CD4-positive, alpha-beta T cell treated with Interleukin-1 beta for 1 hour (primary cell): ENCODE measurements at places on chromosomes 13 and 19.

- DNase-seq = no peak
Measured at GRCh38 chr19:31149441-31149941, 199.7 kb downstream of the TSHZ3 start.

DNA sequence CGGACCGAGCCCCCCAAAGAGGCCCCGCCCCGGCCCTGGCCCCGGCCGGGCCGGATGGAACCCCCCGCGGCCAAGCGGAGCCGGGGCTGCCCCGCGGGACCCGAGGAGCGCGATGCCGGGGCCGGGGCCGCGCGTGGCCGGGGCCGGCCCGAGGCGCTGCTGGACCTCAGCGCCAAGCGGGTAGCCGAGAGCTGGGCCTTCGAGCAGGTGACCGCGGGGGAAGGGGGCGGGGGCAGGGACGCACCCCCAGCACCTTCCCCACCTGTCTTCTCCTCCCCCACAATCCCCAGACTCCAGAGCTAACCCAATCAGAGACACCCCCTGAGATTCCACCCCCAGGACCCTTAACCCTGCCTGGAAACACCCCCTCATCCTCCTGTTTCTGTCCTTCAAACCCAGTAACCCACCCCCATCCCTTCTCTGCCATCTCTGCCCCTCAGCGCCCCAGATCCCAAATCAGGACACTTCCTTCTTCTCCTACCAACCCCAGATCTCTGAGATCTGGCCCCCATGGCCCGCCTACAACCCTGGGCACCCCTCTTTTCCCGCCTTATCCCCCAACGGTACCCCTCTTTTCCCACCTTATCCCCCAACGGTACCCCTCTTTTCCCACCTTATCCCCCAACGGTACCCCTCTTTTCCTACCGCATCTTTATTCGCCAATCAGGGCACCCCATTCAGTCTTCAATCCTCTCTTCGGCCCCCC lies 505 bp downstream of the ZSWIM4 start:
- DNase-seq = peak; percentile 15

GRCh38 chr13:112974671-112975070 lies 5.7 kb downstream of the MCF2L start:
- no peak for DNase-seq

DNA sequence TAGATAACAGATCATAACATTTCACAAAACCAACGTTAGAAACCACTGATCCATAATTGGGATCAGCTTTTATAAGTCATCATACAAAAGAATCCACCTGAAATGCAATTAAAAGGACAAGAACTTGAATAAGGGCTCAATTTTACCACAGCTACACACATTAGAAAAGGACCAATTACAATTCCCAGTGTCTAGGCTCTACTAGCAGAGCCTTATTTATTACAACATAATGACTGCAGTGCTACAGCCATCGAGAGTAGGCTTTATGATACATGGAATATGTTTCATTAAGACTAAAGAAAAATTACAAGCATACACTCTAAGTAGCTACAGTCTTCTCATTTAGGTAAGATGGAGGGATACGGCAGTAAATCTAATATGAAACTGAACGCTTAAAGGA lies 2.9 kb downstream of the RBM26 start:
- DNase-seq = no peak

DNA sequence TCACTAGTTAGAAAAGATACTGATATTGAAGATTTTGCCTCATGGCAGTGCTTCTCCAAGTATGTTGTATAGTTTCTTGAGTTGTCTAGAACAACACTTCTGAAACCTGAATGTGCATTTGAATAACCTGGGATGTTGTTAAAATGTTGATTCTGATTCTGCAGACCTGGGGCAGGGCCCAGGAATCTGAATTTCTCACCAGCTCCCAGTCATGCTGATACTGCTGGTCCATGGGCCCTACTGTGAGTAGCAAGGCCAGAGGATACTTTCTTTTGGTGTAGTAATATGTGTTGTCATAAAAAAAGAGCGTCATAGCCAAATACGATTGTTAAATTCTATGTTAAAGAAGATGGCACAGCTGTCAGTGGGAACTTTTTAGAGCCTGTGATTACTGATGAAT lies 41.6 kb upstream of the C1QTNF9 start:
- no peak for DNase-seq

DNA sequence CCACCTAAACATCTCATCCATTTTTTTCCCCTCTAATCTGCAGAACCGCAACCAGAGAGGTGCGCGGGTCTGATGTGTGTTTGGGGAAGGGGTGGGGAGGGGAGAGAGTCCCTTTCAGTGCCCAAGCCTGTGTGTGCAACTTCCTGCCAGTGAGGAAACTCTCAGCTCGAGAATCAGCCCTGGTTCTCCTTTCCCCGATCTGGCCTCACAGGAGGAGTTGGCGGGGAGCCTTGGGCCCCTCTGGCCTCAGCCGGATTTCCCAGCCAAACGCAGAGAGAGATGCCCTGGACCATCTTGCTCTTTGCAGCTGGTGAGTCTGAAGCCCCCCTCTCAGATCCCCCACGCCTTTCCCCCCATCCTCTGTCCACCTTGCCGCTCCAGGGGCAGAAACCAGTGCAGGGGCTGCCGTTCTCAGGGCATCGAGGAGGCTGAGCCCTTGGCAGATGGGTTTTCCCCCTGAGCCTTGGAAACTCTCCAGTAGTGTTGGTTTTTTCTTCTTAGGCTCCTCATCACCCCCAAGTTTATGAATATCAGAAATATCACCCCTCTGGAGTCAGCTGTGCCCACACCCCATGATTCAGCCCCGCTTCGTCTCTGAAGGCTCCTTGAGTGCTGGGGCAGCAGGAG lies at the start of gene C19orf38:
Gene C19orf38 (plus strand): TSS at position 186 of the 627 bp plus-strand sequence. CDS start 94 bp downstream, at position 280.
- DNase-seq = no peak

DNA sequence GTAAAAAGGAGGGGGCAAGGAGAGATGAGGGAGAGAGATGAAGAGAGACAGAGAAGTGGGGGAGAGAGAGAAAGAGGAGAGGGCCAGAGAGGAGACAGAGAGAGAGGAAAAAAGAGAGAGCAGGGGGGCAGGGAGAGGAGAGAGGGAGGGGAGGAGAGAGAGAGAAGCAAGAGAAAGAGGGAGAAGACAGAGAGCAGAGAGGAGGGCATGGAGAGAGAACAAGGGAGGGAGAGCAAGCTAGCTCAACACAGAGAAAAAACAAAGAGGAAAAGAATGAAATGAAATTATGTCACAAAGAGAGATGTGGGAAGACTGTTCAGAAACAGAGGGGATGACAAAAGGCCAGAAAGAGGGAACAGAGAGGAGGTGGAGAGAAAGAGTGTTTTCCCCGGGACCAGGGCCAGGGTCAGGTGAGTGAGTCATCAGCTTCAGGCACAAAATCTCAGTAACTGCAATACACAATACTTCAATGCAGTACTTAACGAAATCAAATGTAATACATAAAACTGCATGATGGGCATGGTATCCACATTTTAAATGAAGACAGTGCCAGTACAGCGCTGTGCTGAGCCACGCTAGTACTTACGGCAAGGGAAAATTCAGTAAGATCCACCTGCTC lies 4.8 kb downstream of the KLK7 start:
- DNase-seq = no peak

- no peak for DNase-seq
Measured at GRCh38 chr13:27636589-27637288, 15.0 kb downstream of the POLR1D start.

GRCh38 chr19:38718747-38719543 lies 25.3 kb downstream of the CAPN12 start:
- DNase-seq = no peak

DNA sequence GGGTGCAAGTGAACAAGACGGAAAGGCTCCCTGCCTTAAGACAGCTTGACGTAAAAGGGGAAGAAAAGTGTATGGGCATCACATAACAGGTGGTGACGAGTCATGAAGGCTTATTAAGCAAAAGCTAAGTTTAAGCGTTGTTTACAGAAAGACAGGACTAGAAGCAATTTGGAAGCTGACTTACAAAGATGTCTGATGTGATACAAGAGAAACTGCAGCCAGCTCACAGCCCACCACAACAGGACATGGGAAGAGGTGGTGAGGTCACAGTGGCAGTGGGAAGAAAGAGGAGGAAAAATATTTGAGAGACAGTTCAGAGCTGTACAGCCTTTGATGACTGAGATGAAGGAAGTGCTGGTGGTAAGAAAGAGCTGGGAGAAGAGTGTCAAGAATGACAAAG lies 181.6 kb downstream of the KLF12 start:
- DNase-seq = no peak

- no peak for DNase-seq
Measured at GRCh38 chr13:93467175-93467574, 240.6 kb downstream of the GPC6 start.

- DNase-seq = no peak
Measured at GRCh38 chr13:90974249-90974975, 373.1 kb upstream of the MIR17HG start.

GRCh38 chr13:75404726-75405125 lies 77.2 kb downstream of the TBC1D4 start:
- DNase-seq = no peak

DNA sequence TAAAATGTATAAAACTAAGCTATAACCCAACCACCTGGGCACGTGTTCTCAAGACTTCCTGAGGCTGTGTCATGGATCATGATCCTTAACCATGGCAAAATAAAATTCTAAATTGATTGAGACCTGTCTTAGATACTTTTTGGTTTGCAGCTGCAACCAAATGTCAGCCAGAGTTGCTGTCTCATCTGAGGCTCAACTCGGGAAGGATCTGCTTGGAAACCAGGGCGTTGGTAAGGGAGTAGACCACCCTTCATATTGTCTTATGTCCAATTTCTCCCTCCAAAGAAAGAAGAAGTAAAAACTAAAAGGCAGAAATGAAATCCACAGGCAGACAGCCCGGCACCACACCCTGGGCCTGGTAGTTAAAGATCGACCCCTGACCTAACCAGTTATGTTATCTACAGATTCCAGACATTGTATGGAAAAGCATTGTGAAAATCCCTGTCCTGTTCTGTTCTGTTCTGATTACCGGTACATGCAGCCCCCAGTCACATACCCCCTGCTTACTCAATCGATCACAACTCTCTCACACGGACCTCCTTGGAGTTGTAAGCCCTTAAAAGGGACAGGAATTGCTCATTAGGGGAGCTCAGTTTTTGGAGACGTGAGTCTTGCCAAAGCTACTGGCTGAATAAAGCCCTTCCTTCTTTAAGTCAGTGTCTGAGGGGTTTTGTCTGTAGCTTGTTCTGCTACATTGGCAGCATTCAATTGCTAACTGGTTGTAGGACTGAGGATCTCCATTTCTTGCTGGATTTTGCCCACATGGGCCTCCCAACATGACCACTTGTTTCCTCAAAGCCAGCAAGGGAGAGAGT lies 22.9 kb upstream of the IGSF23 start:
- DNase-seq = no peak

GRCh38 chr19:1252221-1252820 lies 3.9 kb downstream of the MIDN start:
- peak; percentile 87 for DNase-seq

DNA sequence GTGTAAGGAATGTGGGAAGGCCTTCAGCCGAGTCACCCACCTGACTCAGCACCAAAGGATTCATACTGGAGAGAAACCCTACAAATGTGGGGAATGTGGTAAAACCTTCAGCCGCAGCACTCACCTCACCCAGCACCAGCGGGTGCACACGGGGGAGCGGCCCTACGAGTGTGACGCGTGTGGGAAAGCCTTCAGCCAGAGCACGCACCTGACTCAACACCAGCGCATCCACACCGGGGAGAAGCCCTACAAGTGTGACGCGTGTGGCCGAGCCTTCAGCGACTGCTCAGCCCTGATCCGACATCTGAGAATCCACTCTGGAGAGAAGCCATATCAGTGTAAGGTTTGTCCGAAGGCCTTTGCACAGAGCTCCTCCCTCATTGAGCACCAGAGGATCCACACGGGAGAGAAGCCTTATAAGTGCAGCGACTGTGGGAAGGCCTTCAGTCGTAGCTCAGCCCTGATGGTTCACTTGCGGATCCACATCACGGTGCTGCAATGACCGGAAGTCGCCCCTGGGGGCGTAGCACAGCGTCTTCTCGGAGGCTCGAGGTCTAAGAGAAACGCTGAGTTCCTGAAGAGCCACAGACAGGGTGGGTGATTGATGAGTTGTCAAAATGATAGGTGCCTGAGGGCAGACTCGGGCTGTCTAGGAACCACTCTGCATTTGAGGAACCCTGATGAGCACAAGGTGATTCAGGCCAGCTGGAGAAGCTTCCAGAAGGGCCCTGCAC lies 12.2 kb downstream of the ZSCAN22 start:
- no peak for DNase-seq
